Hindlimb muscle (tissue), 1 donor: ENCODE measurements at places on chromosomes 1 and 21. TPM values are rescaled to one million over a fixed set of nuclear protein-coding genes. Genes with fewer than 3 reads are reported as not detected.

OLFML2B gene
- 85.0 TPM for polyA plus RNA-seq

HCN3 gene
- 4.0 TPM for polyA plus RNA-seq

TMEM50A gene
- polyA plus RNA-seq: 54.2 TPM

HLX gene
- polyA plus RNA-seq: 17.0 TPM

PITHD1 gene
- 35.8 TPM for polyA plus RNA-seq

CD1B gene
- not detected for polyA plus RNA-seq

CCDC17 gene
- 1.8 TPM for polyA plus RNA-seq

TDRD5 gene
- not detected for polyA plus RNA-seq

TNFSF18 gene
- 0.22 TPM for polyA plus RNA-seq

MNDA gene
- 3.9 TPM for polyA plus RNA-seq

PRRX1 gene
- polyA plus RNA-seq: 179 TPM

FAM167B gene
- 7.6 TPM for polyA plus RNA-seq

KRTAP13-2 gene
- polyA plus RNA-seq: not detected

CLEC20A gene
- not detected for polyA plus RNA-seq

GRCh38 chr1:224368409-224368808 lies 11.7 kb downstream of the CNIH4 start:
- DNase-seq: no peak

DNA sequence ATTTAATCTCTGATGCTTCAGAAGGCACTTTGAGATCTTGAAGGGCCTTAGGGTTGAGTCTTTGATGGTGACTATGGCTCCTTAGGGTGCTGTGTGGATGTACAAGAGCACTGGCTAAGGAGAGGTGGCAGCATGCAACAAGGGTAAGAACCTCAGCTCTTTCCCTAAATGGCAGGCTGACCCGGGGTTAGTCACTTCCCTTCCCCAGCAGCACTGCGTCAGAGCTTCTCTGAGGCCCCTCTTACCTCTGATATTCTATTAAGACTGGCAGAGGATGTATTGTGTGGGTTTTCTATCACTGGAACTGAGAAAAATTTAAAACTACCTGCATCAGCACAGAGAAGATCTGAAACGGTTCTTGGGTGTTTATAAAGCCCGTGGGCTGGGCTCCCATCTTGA lies 11.8 kb downstream of the C1orf116 start:
- DNase-seq: no peak

DNA sequence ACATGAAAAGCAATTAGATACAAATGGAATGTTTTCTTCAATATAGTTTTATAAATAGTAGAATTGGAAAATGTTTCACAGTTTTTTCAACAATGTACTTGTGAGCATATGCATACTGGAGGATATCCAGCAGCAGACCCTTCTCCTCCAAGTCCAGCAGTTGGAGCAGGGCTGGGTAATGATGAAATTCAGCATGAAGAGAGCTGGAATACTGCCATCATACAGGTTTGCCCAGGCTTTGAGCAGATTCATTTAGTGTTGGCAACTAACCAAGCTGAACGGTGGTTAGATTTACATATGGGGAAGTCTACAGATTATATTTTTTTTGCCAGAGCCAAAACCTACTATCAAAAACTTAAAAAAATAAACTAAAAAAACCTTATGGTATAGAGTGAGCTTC lies 38.3 kb downstream of the WDR3 start:
- no peak for DNase-seq

DNA sequence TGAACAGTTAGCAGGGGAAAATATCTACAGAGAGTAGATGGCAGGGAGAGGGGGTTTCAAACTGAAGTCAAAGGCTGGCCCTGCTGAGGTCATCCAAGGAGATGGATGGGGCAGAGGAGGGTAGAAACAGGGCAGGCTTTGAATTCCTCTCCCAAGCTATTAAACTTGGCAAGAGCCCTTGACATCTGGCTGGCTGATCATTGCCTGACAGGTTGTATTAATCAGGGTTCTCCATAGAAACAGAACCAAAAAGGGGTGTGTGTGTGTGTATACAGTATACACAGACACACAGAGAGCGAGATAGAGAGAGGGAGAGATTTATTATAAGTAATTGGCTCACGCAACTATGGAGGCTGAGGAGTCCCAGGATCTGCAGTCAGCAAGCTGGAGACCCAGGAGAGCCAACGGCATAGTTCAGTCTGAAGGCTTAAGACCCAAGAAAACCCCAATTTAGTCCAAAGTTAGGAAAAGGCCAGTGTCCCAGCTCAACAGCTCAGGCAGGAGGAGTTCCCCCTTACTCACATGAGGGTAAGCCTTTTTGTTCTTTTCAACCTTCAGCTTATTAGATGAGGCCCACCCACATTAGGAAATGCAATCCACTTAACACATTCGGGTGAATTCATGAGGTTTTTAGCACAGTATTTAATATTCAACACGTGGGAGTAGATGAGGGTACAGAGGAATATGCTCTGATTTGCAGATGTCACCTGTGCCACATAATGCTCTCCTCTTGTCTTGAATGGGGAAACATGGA lies 46.7 kb upstream of the HAO2 start:
- no peak for DNase-seq

GRCh38 chr1:114207635-114208034 lies 54.0 kb upstream of the SYT6 start:
- no peak for DNase-seq

GRCh38 chr1:8863794-8864233 lies 14.7 kb downstream of the ENO1 start:
- no peak for DNase-seq

- DNase-seq: no peak
These were observed 310.6 kb downstream of the SEC16B start for GRCh38 chr1:177659281-177659680.

GRCh38 chr1:246750752-246751151 lies 26.5 kb downstream of the SCCPDH start:
- DNase-seq: no peak

DNA sequence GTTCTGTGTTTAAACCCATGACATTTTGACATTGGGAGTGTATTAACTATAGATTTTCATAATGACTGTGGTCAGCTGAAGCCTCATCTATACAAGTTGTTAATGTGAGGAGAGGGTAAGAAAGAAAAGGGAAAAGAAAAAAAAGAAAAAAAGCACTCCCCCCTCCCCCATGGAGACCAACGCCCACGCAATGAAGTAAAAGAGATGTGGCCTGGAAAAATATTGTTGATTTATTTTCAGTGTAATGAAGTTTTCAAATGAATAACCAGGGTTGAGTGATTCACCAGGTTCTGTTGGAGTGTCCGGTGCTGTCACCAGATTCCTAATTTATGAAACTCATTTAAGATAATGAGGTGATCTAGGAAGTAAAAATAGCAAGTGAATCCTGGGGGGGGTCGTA lies 4.7 kb downstream of the RNF220 start:
- no peak for DNase-seq

DNA sequence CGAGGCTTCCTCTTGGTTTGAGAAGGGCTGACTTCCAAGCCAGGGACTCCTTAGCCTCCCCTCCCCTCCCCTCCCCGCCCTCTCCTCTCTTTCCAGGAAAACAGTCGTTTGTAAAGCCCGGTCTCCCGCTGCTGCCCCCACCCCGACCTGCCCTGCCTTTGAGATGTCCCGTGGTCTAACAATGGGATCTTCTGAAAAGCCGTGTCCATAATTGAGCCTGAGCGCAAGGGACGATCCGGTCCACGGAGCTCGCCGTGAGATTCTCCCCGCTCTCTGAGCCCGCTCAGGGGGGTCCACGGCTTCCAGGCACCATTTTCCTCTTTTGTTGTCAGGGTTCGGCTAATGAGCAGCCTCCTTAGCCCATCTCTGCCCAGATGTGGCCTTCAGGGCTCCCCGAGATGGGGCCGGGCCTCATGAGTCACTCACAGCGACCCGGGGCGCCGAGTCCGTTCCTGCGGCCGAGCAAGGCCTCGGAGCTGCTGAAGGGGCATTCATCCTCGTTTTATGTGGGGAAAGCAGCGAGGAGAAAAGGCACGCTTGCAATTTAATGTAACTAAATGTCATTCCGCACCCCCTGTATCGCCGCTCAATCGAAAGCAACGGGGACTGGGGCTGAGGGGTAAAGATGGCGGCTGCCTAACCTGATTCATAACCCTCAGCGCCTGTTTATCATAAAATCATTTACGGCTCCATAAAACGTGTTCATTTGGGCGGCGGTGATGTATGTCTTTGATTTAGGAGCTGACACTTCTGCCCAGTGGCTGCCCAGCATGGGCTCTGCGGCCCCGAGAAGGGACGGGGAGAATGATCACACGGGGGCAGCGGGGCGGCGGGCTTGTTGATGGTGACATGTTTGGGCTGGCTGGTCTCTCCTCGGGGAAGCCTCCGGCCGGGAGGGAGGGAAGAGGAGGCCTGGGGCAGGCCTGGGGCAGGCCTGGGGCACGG lies 232.6 kb upstream of the C1orf174 start:
- no peak for DNase-seq

DNA sequence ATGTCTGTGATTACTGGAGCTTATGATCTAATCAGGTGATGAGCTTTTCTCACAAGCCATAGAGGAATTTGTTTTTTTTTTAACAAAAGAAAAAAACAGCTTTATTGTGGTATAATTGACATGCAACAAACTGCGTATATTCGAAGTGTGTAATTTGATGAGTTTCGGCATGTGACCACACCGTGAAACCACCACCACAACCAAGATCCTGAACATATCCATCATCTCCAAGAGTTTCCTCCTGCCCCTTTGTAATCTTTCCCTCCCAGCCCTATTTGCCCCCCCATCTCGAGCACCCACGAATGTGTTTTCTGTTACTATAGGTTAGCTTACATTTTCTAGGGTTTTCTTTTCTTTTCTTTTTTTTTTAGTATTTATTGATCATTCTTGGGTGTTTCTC lies 4.7 kb downstream of the PGBD2 start:
- no peak for DNase-seq

- DNase-seq: no peak
These were observed 26.7 kb upstream of the CYP4X1 start for GRCh38 chr1:46996659-46997281.

DNA sequence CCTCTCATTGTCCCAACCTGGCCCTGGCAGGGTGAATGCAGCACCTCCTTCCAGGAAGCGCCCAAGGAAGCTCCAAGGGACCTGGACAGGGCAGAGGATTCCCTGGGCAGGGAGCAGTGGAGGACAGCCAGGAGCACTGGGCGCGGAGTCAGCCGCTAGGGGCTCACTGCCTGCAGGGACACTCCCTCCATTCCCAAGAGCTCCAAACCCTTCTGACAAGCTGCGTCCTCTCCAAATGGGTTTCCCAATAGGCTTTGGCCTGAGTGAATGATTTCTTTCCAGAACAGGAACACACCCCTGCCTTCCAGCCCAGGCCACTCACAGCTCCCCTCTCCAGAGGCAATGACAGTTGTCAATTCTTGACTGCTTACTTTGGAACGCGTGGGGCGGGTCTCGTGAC lies 128.5 kb upstream of the EDN2 start:
- no peak for DNase-seq

DNA sequence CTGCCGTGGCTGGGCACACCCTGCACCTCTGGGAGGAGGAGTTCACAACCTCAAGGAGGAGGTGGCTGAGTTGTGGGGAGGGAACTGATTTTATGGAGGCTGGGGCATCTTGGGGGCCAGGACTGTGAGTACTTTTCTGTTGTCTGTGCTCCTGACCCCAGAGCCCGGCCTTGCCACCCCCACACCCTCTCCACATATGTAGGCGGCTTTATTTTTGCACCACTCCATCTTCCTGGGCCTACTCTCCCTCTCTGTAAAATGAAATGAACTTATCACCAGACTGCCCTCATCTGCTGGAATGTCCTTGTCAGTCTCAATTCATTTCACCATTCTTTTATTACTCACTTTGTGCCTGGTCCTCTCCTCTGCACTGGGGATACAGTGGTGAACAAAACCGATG lies 12.8 kb downstream of the FOXD2 start:
- no peak for DNase-seq

- DNase-seq: no peak
These were observed 25.6 kb downstream of the MATN1 start for GRCh38 chr1:30697571-30698376.

GRCh38 chr1:216722821-216723220 lies 408 bp downstream of the ESRRG start:
- no peak for DNase-seq

DNA sequence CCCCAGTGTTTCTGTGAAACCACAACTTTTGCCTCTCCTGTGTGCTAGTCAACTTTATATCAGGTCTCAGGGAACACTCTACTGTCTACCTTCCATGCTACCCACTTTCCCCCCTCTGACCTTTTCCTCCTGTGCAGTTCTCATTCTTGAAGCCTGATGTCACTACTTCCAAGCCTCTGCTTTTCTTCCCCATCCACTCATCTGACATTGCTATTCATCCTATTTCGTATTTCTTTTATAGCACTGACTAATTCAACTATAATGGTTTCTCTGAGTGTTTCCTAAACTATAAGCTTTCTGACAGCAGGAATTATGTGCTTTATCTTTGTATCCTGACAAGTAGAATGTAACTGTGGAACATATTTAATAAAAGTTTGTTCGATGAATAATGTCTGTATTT lies 18.2 kb upstream of the DPH5 start:
- no peak for DNase-seq

GRCh38 chr1:37793773-37794371 lies at the start of gene MANEAL:
Gene MANEAL, plus strand, starts transcription at chr1:37793847. Its CDS starts 336 bp downstream, at chr1:37794183.
- DNase-seq: peak; percentile 54

- DNase-seq: no peak
These were observed 30.7 kb downstream of the NOL9 start for GRCh38 chr1:6523566-6523965.

DNA sequence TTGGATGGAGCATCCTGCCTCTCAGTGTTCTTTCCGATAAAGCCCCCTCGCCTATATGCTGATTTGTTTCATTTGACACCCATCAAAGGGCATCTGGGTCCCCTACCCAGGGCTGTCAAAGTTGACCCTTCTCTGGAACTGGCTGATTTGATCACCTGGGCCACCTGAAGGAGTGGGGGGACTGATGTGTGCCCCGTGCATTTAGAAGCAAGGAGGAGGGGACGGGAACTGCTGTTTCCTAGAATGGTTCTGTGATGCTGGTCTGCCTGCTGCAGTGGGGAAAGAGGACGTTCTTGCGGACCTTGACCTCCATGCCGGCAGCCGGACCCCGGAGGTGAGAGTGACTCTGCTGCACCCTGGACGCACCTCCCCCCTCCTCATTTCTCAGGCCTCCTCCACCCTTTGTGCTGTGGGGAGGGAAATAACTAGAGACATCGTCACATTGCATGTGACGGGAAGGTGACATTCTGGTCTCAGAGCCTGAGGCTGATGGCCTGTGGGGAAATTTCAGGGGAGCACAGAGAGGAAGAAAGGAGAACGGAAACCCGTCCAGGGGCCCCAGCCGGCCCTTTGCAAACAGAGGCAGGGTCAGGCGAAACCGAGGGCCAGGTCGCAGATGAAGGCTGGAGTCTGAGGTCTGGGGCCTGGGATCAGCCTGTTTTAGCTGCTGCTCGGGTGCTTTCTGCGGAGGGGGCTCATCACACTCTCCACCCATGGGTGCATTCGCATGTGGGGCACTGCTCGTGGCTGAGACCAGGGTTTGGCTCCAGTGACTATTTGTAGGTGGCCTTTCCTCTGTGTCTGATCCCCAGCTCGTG lies 25.7 kb downstream of the CRYAA start:
- DNase-seq: no peak

- no peak for DNase-seq
These were observed 80.9 kb upstream of the ADAMTS5 start for GRCh38 chr21:27047658-27048314.

- DNase-seq: no peak
These were observed 19.4 kb downstream of the ABCG1 start for GRCh38 chr21:42238185-42238934.
